Left renal pelvis (tissue), 4 donors: ENCODE measurements at places on chromosomes 12 and 14. TPM values are rescaled to one million over a fixed set of nuclear protein-coding genes. Genes with fewer than 3 reads are reported as not detected.

- no peak for DNase-seq
Measured at GRCh38 chr12:6966351-6966750, 4.1 kb downstream of the PHB2 start.

GRCh38 chr14:93239869-93240677 is 33.0 kb downstream of the UBR7 start:
- DNase-seq: no peak

DNA sequence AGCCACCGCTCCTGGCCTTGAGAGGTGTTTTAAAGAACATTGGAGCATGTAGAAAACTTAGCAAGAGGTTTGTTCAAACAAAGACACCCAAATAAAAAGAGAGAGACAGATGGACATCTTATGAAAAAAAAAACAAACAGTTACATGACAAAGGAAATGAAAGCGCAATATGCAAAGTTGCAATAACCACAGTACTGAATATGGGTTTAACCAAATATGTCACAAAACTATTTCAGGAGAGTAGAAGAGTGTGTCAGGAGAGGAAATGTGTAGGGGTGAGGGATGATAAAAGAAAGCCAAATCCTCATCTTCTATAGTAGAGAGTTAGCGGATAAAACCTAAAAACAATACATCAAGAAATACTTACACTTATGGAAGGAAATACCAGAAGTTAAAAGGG is 98.4 kb downstream of the GTF2A1 start:
- DNase-seq: no peak

GRCh38 chr12:50039151-50039835 is 14.0 kb upstream of the RACGAP1 start:
- no peak for DNase-seq

DNA sequence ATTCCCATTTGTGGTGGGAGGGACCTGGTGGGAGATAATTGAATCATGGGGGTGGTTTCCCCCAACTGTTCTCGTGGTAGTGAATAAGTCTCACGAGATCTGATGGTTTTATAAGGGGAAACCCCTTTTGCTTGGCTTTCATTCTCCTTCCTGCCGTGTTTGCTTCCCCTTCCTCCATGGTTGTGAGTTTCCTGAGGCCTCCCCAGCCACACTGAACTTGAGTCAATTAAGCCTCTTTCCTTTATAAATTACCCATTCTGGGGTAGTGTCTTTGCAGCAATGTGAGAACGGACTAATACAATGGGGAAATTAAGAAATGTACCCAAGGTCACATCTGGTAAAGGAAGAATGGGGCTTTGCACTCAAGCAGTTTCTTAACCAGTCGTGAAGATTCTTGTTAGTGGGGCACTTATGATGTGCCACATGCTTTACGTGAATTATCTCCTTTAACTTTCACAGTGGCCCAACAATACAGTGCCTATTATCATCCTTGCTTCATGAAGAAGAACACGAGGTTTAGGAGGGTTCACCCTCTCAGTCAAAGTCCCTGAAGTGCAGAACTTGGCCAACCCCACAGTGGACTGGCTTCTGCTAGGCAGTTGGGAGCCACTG is 234.3 kb downstream of the EFCAB11 start:
- no peak for DNase-seq

- DNase-seq: no peak
Measured at GRCh38 chr12:102023343-102023930, 38.4 kb downstream of the WASHC3 start.

GRCh38 chr12:5809586-5809985 is 135.5 kb downstream of the ANO2 start:
- DNase-seq: no peak

The DPPA3 gene
- polyA plus RNA-seq: not detected

The MYH7 gene
- polyA plus RNA-seq: 0.10 TPM
